ENCODE measurements at places on chromosomes 1 and 21. TPM values are rescaled to one million over a fixed set of nuclear protein-coding genes. Genes with fewer than 3 reads are reported as not detected.

The MDM4 gene
- 49.8 TPM for total RNA-seq

The PLPPR5 gene
- total RNA-seq = 0.16 TPM

The DPM3 gene
- 149 TPM for total RNA-seq

The MRPS6 gene
- 76.9 TPM for total RNA-seq

DNA sequence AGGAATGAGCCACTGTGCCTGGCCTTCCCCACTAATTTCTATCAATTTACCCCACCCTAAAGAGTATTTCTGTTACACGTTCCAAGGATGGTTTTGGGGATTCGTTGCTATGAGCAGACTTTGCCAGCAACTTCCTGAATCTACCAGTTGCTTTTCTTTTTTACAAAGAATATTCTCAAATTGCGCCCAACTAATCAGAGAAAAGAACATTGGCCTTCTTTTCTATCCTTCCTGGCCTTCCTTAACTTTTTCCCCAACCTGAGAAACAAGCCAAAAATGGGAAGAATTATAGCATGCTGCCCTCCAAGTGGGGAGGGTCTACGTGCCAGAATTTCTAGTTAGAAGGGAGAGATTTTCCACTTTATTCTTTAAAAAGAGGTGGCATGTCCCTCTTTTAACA is 44.9 kb upstream of the SLC45A1 start:
- no peak for DNase-seq

The SPRR2A gene
- not detected for total RNA-seq

DNA sequence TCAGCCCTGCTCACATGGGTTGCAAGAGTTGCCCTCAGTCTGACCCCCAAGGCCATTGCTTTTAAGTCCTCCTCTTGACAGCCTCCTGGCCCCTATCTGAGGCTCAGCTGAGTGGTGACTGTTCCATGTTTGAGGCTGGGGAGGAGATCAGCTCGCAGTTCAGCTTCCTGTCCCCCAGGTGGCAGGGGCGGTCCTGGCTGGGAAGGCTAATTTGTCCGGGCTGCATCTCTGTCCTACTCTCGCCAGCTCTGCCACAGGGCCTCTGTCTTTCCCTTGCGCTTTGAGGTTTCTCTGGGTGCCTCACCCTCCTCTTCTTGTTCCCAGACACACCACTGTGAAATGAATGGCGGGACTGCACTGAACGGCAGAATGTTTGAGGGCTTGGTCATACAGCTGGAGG is 157.3 kb downstream of the KCNJ6 start:
- peak; percentile 28 for DNase-seq

DNA sequence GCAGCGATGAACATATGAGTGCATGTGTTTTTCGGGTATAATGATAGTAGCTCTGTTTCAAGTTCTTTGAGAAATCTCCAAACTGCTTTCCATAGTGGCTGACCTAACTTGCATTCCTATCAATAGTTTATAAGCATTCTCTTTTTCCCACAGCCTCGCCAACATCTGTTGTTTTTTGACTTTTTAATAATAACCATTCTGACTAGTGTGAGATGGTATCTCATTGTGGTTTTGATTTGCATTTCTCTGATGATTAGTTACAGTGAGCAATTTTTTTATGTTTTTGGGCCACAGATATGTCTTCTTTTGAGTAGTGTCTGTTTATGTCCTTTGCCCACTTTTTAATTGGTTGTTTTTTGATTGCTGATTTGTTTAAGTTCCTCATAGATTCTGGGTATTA is 10.6 kb upstream of the RUNX1 start:
- DNase-seq = no peak

The ST6GALNAC5 gene
- 2.1 TPM for total RNA-seq

The SLAMF9 gene
- total RNA-seq = not detected

The TNFRSF8 gene
- 0.47 TPM for total RNA-seq

DNA sequence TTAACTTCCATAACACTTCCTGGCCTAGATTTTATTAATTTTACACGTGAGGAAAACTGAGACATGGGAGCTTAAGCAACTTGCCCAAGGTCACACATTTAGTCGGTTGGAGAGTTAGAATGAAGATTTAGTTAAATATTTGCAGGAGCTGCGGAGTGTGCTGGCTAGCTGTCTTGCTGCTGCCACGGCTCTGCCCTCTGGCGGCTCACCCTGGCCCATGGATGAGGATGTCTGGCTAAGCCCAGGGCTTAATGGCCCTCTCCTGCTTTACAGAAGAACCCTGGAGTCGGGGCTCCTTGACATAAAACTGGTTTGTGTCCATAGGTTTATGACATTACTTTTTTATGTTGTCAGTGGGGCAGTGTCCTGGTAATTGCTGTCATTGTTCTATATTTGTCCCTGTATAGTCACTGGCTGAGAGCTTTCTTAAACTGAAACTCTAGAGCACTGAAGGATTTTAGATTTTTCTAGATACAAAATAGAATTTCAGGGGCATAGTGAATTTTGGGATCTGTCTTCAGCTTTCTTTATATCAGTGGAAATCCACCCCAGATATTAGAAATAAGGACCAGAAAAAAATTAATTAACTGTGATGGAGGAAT is 88.9 kb upstream of the WLS start:
- peak; percentile 71 for DNase-seq

- peak; percentile 88 for DNase-seq
Observed at GRCh38 chr1:26145041-26145959, 13.6 kb upstream of the FAM110D start.

DNA sequence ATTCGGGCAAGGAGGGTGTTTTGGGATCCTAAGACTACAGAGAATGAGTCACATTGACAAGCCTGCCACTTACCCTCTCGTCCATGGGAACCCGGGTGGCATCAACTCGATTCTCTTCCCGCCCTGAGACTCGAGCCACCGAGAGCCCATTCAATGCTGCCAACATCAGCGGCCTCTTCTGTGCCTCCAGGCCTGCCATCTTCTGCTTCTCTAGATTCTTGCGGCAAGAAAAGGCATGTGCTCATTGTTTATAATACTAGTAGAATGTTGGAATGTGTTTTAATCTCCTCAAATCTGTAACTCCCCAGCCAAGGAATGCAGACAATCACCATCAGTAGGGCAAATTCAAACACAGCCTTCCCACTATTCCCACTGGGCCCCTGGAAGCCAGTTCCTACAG is 96.9 kb downstream of the SMYD2 start:
- no peak for DNase-seq

DNA sequence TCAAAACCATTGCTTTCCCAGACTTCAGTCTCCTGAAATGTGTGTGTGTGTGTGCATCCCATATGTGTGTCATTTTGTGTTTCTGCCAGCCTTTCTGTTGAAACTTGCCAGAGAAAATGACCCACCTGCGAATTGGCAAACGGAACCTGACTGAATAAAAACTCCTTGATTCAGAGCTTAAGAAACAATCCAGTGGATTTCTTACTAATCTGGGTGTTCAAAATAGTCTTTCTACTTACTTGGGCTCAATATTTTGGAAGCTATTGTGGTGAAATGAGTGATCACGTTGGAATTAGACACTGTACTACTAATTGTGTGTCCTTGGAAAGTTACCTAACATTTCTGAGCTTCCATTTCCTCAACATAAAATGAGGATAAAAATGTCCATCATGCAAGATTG is 138.9 kb upstream of the ERG start:
- no peak for DNase-seq

DNA sequence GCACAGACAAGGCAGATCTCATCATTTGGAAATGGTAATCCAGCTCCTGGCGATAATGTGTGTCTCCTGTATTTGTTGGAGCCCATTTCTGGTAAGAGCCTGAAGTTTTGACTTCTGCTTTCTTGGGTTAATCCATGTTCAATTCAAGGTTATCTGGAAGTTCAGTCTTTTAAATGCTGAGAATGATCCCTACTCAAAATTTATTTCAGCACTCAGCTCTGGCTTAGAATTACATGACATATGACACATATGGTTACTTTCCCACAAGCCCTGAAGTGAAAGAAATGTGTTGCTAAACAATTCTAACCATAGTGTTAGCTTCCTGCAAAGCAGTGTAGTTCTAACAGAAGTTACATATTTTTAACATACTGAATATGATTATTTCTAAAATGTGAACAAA is 2.7 kb downstream of the PTGFR start:
- DNase-seq = no peak

The CASQ1 gene
- total RNA-seq = not detected

DNA sequence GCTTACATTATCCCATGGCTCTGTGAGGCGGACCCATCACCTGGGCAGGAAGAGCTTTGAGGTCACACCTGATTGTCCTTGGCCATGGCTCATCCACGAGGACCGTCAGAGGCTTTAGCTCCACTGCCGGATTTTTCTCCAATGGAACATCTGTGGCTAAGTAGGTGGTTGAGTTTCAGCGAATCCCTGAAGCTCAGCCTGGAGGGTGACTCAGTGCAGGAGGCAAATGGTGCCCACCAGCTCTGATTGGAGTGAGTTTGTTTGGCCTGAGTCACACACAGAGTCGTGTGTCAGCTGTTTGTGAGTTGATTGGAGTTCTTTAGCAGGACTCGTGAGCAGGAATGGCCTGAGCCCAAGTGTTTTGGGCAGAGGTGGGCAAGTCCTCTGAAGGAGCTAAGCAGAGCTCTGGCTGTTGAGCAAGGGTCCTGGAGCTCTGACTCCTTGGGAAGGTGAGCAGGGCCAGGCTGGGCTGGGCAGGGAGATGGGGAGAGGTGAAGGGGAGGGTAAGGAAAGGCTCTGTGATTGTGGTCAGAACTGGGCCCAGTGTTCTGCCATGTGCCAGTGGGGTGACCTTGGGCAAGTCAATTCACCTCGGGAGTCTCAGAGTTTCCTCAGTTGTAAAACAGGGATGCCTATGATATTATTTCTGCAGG is 2.0 kb downstream of the SLC6A17 start:
- DNase-seq = no peak

GRCh38 chr21:21860888-21861287 is 862.7 kb downstream of the NCAM2 start:
- DNase-seq = no peak

DNA sequence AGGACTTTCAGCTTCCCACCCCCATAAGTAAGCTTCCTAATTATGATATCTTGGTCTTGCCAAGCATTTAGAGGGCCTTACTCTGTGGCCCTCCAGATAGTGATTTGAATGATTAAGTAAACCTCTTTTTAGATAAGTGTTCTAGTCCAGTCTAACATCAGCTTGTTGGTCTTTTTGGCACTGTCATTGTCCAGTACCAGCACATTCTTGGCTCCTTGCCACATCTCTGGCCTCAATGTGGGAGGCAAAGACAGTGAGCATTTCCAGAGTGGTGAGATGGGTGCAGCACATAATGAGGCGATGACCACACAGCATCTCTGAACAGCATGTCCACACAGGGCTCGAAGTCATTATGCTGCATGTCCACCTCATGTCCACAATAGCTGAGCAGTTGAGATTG is 6.1 kb downstream of the CAPZA1 start:
- no peak for DNase-seq

Measured in colonic mucosa (tissue), 4 donors.